NCI-H446 treated with DMSO at 0.1 percent for 48 hours (cell line): ENCODE measurements at places on chromosomes 4 and X.

DNA sequence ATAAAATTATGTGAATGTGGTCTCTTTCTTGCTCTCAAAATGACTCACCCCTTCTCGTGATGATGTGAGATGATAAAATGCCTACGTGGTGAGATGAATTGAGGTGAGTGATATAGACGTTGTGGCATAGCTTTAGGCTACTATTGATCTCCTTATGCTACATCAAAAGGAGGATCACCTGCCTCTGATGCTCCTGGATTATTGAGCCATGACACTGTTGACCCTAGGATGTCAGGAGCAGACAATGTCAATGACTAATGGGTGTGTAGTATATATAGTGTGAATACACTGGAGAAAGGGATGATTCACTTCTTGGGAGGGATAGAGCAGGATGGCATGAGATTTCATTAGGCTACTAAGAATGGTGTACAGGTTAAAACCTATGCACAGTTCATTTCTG lies 210.7 kb upstream of the PRPS2 start:
- no peak for DNase-seq

DNA sequence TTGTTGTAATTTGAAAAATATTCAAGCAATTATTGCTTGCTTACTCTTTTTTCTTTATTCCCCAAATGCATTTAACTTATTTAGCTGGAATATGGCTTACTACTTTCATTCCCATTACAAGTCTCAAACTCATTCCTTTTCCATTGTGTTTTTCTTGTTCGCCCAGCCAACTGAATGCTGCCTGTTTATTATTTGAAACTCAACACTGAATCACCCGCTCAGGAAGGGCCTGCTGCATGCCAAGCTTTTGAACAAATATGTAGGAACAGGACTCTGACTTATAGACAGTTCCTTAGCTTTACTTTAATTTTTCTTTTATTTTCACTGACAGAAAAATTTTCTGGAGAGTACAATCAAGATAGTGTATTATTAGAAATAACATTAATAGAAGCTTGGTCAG lies 12.9 kb downstream of the PCDH18 start:
- peak; percentile 31 for DNase-seq

GRCh38 chr4:52551487-52551886 lies 107.6 kb downstream of the USP46 start:
- peak; percentile 32 for DNase-seq

DNA sequence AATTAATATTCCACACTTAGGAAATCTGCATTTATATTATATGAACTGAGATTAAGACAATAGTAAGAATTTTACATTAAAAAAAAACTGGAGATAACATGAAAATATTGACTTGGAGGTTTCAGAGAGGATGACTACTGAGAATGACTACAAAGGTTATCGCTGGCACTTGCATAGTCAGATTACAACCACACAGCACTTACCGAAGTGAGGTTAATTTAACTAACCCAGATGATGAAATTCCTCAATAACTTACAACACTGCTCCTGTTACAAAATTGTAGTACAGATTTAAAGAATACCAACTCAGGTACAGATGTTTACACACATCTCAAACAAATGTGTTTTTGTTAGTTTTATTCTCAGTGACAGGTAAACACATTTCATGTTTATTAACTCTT lies 283.5 kb downstream of the CAMK2D start:
- no peak for DNase-seq

DNA sequence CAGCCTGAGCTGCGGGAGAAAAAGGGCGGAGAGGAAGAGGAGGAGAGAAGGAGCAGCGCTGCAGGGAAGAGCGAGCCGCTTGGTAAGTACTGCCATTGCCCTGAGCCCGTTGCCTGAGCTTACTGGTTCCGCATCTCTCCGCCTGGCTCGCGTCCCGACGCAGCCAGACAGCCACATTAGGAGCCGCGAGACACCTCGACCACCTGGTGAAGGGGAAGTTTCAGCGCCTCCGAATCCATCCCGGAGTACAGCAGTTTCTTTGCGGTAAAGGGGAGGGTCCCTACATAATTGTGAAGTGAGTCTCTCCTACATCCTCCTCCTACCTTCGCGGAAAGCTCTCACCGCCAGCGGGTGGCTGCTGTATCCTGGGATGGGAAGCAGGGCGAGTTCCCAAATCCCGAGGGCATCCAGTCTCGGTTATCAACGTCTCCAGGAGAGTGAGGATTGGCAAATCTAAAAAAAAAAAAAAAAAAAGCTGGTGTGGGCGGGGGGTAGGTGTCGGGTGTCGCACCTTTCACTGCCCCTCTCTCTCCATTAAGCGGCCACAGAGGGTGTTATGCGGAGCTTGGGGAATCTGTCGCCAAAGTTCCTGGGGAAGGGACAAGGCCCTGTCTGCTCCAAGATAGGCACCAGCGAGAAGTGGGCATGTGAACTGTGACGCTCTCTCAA lies 7.9 kb downstream of the TBX22 start:
- DNase-seq, result no peak

- DNase-seq, result no peak
Observed at GRCh38 chrX:151393514-151393913, 3.5 kb upstream of the VMA21 start.

DNA sequence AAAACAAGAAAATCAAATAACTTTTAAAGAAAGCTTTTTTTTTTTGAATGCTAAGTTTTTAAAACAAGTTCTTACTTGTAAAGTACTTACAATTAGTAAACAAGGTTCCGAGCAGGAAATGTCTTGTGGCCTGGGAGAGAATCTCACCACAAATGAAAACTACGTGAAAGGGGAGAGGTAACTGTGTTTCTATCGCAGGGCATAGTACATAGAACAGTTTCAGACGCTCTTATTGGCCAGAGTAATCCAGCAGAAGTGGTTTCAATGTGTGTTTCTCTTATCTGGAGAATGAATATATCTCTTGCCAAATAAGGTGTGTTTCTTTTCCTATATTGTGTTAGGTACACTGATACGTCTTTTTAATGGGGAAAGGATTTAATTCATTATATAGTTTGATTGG lies at the start of gene PLAC8:
Gene PLAC8, minus strand, starts transcription at position 154 of the 400 bp plus-strand sequence. CDS start 6,808 bp downstream, outside the sequence.
- DNase-seq, result no peak

GRCh38 chr4:159150821-159151390 lies 48.0 kb downstream of the RAPGEF2 start:
- DNase-seq, result no peak

GRCh38 chrX:6990552-6991193 lies 156.8 kb upstream of the STS start:
- DNase-seq, result no peak

DNA sequence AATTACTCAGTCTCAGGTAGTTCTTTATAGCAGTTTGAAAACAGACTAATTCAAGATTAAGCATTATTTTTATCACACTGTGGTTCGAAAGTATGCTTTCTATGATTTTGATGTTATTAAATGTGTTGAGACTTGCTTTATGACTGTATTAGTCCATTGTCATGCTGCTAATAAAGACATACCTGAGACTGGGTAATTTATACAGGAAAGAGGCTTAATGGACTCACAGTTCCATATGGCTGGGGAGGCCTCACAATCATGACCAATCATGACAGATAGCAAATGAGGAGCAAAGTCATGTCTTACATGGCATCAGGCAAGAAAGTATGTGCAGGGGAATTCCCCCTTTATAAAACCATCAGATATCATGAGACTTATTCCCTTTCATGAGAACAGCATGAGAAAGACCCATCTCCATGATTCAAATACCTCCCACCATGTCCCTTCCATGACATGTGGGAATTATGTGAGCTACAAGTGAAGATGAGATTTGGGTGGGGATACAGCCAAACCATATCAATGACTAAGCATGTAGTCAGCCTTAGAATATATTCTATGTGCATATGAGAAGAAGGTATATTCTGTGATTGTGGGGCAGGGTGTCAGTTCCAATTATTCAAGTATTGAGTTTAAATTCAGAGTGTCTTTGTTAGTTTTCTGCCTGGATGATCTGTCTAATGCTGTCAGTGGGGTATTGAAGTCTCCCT lies 44.6 kb upstream of the UGT2A1 start:
- no peak for DNase-seq

DNA sequence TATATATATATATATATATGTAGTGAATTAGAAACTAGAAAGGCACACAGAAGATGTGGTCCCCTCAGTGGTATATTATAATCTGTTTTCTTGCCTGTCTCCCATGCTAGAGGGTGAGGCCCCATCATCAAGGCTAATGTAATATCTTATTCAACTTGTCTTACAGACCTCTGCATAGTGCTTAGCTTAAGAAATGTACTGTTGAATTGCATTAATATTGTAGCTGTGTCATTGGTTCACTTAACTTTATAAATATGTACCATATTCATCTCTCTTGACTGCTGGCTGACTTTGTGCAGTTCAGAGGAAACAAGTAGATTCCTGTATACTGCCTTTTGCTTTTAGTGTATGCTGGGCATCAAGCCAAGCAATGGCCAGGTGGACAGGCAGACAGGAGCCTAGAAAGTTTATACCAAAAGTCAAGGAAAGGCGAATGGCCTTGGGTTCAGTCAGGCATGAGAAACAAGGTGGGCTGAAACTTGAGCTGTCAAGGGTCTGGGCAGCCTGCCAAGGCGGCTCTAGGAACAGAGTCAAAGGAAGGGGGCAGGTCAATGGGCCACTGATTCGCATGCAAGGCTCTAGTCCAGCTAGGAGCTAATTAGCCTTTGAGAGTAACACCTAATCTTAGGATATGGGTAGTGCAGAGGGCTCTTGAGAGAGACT lies 78.8 kb upstream of the LEF1 start:
- DNase-seq, result no peak

GRCh38 chrX:70176938-70177533 lies at the start of gene DGAT2L6:
DGAT2L6 (plus strand) TSS chrX:70177483; CDS start chrX:70177583, 100 bp downstream.
- DNase-seq, result no peak

DNA sequence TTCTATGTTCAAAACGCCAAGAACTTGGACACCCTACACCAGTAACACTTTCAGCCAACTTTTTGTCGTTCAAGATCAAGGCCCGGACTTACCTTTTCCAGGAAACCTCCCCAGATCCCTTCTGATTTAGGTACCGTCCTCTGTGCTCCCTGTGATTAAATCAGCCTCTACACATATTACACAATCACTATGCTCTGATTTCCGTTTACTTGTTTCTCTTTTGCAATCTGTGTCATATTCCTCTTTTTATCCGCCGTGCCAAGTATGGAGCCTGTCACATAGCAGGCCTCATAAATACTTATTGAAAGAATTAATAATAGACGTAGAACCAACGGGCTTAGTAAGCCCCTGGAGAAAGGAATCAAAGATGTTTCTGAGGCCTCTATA lies 722 bp upstream of the TMEM33 start:
- no peak for DNase-seq

DNA sequence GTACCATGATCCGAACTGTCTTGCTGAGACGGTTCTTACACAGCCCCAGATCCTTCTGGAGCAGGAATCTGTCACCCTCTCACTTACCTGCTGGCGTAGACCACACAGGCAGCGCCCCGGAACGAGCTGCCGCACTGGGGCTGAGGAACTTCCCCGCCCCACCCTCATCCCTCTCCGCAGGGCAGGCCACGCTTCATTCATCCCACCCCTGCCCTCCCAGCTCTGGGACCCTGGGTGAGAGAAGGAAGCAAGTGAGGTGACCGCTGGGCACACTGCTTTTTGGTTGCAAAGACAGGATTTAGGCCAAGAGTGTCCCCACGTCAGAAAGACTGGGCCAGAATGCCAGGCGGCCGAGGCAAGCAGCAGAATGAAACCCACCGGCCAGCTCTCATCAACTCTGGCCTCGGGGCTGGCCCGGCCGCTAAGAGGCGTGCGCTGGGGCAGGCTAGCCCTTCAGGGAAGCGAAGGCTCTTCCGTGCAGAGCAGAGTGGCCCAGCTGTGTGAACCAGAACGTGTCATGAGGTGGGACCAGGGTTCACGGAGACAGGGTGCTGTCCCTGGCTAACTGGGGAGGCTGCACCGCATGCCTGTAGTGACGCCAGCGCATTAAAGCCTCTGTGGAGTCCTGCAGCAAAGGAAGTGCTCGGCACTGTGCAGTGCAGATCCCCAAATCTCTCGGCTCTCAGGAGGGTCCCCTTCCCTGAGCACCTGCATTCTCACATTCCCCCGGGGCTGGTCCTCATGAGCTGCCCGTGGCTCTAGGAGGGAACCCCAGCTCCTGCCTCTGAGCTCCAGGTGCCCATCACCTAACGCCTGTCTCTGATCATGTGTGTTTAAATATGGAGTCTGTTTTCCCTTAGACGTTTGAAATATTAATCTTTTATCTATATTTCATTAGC lies 6.4 kb downstream of the LRPAP1 start:
- no peak for DNase-seq

GRCh38 chr4:83993774-83994173 lies 457.9 kb downstream of the GPAT3 start:
- no peak for DNase-seq

DNA sequence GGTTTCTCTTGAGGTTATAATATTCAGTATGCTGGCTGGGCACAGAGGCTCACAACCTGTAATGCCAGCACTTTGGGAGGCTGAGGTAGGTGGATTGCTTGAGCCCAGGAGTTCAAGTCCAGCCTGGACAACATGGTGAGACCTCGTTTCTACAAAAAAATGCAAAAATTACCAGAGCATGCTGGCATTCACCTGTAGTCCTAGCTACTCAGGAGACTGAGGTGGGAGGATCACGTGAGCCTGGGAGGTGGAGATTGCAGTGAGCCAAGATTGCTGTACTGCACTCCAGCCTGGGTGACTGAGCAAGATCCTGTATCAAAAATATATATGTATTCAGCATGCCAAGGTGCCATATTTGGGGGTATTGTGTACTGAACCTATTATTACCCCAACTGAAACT lies 552.5 kb downstream of the ADGRL3 start:
- no peak for DNase-seq

- no peak for DNase-seq
Observed at GRCh38 chrX:147828719-147829118, 83.0 kb upstream of the FMR1 start.

- DNase-seq, result no peak
Observed at GRCh38 chrX:110401135-110401534, 42.5 kb downstream of the RTL9 start.

- DNase-seq, result no peak
Observed at GRCh38 chr4:11328401-11328800, 100.3 kb downstream of the HS3ST1 start.

DNA sequence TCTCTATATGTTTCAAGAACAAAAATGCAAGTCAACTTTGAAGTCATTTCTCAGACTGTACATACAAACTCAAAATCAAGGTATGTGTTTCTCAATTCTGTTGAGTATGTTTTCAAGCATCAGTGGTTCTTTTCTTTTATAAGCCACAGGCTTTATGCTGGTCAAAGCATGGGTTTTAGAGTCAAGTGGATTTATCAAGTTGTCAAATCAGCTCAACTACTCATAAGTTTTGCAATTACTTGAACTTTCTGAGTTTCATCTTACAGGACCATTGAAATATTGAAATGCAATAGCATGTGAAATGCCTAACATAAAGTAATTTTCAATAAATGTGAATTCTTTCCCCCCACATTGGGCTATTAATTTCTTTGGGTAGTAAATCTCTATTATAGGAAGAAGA lies 239.9 kb upstream of the DKK2 start:
- no peak for DNase-seq

DNA sequence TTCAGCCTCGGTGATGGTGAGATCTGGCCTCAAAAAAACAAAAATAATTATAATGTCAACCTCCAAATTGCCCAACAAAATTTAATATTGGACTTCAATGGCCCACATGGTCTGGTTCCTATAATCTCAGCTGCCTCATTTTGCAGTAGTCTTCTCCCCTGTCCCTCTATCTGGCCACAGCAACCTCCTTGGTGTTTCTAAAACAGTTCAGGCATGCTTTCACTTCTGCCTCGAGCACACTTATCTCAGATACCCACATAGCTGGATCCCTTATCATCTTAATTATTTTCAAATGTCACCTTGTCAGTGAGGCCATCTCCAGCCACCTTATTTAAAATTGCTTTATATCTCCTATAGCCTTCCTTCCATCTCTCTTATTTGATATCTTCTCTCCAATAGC lies 52.9 kb upstream of the WDFY3 start:
- DNase-seq, result no peak

GRCh38 chr4:99634742-99635360 lies 22.8 kb downstream of the C4orf54 start:
- DNase-seq, result no peak

- no peak for DNase-seq
Observed at GRCh38 chrX:147550217-147550616, 361.5 kb upstream of the FMR1 start.
